ENCODE measurements at places on chromosomes 6 and 20.

- DNase-seq: no peak
Observed at GRCh38 chr20:35465976-35466375, 10.6 kb downstream of the CEP250 start.

DNA sequence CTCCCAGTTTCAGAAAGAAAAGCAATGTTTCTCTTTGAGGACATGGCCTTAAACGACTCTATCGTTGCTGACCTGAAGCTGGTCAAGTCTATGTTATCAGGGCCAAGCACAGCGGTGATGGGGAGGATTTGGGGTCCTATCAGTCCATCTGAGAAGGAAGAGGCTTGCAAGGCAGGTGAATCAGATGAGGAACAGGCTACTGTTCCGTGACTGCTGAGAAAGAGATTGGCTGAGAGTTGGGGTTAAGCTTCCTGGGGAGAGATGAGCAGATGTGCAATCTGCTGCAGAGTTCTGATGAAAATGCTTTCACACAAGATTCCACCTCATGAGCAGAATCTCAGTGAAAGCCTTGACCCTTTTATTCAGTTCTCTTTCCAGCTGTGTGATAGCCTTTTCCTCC, 168.3 kb upstream of the STMND1 start:
- DNase-seq: no peak

DNA sequence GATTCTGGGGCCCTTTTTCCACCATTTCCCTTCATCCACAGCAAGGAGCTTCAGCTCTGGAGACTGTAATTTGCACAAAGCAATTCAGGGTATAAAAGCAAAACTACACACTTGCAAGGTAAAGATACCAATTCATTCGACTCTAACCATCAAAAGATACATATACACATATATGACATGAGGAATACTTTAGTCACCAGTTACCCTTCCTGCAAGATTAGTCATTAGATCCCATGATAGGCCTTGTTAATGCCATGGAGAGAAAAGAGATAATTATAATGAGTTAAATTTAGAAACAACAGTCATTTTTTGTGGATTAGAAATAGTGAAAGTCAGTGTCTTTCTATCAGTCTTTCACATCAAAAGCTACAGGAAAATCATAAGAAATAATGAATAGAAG, 204.2 kb downstream of the KCNQ5 start:
- no peak for DNase-seq

GRCh38 chr20:10253780-10254179, 35.1 kb downstream of the SNAP25 start:
- no peak for DNase-seq

- no peak for DNase-seq
Observed at GRCh38 chr6:133802861-133803260, 86.1 kb upstream of the TCF21 start.

DNA sequence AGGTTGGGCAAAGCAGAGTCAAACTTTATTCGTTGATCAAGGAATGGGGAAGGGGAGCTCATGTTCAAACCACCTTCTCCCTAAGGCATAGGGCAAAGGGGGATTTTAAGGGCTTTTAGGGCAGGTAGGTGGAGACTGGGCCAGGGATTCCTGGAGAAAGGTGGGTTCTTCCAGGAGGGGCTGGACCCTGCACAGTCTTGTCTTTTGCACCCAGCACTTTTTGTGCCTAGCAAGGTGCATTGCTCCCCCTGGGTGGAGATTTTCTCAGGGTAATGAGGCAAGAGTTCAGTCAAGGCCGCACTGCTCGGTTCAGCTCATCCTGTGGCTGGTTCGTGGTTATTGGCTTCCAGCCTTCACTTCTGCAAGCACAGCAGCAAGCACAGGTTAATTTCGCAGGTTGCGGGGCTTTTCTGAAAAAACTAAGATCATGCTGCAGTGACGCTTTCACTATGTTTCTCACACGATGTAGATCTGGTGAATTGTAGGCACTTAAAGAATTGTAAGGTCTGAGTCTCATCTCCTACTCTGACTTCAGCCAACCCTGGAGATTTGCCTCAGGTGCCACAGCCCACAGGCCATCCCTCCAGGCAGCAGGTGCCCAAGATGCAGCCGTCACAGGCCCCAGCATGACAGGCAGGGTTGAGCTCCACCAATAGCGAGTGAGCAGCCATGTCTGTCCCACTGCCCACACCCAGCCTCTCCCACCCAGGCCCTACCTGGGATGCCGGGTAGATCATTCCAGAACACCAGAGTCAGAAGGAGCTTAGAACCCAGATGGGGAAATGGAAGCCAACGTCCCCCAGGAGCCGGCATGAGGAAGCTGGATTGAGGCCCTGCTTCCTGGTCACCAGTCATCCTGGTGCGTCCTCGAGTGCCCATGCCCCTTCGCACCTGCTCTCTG, 37.1 kb downstream of the SUN5 start:
- no peak for DNase-seq

DNA sequence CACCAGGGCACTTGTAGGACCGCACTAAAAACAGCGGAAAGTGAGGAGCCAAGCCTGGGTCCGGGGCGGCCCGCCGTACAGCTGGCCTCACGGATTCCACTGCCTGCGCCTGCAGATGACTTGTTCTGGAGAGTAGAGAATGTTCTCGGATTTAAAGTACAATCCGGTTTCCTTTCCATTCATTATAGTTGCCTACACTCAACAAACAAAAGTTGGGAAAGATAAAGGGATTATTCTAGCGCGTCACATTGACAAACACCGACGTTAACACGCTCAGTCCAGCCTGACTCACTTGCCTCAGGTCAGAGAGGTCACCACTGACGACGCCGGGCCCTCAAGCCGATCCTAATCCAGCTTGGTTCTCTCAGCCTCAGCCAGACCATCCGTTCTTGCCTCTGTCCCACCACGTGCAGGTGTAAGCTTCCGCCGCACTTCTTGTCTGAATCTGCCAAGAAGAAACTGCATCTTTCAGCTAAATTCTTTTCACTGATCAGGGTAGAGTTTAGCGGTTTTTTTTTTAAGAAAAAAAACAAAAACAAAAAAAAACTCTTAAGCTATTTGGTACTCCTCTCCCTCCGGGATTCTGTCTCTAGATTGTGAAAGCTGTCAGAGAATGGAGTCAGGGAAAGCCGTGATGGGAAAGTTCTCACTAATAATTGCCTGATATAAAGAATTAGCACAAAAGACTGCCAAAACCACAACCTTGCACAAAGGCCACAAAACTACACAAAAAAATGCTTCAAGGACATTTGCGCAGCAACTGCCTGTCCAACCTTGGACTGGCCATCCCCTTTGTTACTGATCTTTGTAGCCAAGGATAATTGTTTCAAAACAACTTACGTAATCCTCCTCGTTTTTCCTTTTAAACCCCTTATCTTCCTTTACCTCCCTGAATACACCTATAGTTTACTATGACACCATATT, 1.1 kb upstream of the PHF10 start:
- no peak for DNase-seq

- no peak for DNase-seq
Observed at GRCh38 chr6:129902681-129903080, 41.6 kb upstream of the TMEM244 start.

DNA sequence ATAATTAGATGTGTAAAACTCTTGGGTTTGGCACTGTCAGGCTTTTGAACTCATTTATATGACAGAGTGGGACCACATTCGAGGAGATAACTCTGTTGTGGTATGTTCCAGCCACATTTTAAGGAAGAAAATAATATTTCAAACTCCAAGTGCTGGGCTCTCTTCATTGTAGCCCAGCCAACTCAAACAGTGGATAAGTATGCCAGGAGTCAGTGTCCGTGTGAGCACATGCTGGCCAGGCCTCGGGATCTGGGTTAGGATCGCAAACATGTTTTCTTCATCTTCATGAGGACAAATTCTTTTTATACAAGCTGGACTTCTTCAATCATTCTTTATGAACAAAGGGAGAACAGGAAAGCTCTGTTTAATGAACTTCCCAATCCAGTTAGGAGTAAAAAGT, 497.5 kb downstream of the MAFB start:
- no peak for DNase-seq

- DNase-seq: no peak
Observed at GRCh38 chr6:4426968-4427367, 291.6 kb upstream of the ECI2 start.

DNA sequence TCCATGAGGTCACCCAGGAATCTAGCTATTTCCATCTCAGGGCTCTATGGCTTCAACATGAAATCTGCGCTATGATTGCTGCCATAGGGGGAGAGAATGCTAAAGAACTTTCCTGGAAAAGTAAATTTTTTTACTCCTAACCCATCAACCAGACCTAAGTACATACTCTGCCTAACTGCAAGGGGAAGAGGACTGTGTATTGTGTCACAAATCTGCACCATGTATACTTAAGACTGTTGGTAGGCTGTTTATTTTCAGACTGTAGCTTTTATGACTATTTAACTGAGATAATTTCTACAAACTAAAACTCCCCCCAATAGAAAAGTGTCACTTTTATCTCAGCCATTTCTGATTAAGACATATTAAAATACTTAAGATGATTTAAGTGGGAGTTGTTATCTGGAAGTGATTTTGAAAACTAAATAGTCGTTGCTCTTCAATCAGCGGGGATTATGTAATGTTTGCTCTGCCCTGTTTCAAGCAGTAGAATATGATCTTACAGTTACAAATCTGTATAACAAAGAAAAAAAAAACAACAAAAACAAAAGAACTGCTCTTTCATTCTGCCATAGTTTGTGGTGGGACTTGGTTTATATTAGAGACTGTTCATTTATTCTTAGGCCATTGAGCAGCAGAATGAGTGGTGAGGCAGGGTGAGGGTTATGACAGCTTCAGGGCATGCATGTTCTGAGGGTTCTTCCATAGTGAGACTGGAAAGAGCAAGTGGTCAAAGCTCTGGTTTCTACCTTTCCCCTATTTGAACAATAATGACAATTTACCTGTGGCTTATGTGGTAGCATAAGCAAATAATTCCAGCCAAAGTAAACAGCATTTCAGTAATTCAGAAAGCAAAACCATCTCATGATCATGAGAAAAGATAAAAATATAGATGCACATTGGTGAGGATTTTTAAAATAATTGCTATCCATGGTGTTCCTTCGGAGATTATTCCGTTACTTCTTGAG, 126.3 kb upstream of the CEP162 start:
- no peak for DNase-seq
